ENCODE measurements at places on chromosomes 5 and 9.

GRCh38 chr5:139772089-139772791, 23.4 kb upstream of the PSD2 start:
- no peak for DNase-seq

- peak; percentile 52 for DNase-seq
Observed at GRCh38 chr5:151086905-151087360, 6.1 kb upstream of the TNIP1 start.

DNA sequence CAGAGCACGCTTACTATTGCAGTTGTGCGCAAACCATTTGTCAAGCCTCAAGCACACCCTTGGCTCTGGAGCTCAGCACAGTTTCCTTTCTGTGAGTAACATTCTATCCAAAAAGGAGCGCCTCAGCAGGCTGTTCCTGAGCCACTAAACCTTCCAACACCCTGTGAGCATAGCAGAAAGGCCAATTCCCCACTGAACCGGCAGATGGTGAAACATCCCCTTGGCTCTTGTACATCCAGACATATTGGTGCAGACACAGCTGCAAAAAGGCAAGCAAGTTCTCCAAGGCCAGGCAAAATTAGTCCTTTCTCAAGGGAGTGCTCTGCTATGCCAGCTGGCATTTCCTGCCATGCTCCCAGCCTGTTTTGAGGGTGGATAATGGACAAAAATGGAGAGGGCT, 44.1 kb upstream of the CEMIP2 start:
- DNase-seq = no peak

DNA sequence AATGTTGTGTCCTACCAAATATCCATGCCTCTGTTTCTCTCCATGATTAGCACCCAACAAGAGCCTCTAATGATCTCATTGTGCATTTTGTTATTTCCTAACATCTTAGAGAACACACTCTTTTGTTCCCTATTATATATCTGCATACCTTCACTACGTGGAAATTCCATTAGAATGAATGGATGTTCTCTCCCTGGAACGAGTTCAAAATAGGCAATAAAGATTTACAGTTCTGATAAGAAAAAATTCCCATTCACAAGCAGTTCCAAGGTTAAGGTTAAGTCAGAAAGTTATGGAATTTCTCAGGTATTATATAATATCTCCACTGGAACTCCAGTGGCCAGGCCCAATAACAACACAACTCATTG, 83.7 kb downstream of the TRPM6 start:
- DNase-seq = no peak

GRCh38 chr5:23089286-23089685, 236.1 kb upstream of the CDH12 start:
- DNase-seq = no peak

DNA sequence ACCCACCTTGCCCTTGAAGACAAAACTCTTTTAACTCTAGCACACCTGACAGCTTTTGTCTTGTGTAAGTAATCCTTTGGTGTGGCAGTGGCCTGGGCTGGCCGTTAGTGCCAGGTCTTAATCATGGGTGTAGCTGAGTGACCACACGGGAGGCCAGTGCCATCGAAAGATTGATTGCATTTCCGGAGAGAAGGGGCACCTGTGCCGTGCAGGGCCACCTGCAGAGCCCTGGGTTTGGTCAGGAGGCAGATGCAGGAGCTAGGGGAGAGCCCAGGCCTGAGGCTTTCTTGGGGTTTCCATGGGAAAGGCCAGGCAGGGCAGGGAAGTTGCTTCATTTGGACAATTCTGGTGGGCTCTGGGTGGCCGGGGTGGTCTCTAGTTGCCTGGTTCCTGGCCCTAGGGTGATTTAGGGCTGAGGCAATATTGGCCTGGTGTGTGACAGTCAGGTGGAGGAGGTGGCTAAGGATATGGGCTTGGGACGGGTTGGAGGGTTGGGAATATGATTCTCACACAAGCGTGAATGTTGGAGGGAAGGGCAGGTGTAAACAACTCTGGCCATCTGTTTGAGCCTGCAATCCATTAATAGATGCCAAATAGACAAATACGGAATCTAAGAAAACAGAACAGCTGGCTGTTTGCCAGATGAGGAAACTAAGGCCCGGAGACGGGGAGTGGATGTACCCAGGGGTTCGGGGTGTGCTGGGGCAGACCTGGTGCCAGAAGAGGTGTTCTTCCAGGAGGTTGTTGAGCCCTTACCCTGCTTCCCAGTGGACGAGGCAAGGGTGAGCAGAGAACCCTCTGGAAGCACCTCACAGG, 4.6 kb downstream of the DBH start:
- no peak for DNase-seq

DNA sequence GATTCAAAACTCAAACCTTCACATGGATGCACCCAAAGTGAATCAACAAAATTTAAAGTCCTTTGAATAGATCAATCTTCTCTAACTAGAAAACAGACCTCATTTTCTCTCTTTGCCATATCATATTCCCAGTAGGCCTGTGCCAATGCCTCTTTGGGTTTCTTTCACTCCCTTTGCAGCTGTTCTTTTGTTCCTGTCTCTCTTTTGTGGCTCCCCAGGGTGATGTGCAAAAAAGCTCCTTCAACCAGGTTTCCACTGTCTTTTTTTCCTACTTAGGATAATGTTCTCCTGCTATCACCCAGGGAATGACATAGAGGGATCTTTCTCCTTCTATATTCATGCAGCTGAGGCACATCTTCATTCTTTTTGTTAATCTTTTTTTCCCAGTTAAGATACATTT, 54.6 kb downstream of the MARCHF3 start:
- DNase-seq = no peak

- DNase-seq = no peak
Observed at GRCh38 chr5:135032695-135032998, 1.4 kb downstream of the PITX1 start.

- no peak for DNase-seq
Observed at GRCh38 chr5:160390787-160391696, 8.8 kb downstream of the FAM200C start.

- DNase-seq = no peak
Observed at GRCh38 chr9:35682051-35682450, 7.7 kb downstream of the TPM2 start.

- DNase-seq = no peak
Observed at GRCh38 chr9:656926-657568, 184.4 kb upstream of the DMRT1 start.

- DNase-seq = no peak
Observed at GRCh38 chr9:115195912-115196311, 78.0 kb upstream of the TNC start.

GRCh38 chr5:55691265-55692105, 20.6 kb downstream of the SLC38A9 start:
- DNase-seq = no peak

DNA sequence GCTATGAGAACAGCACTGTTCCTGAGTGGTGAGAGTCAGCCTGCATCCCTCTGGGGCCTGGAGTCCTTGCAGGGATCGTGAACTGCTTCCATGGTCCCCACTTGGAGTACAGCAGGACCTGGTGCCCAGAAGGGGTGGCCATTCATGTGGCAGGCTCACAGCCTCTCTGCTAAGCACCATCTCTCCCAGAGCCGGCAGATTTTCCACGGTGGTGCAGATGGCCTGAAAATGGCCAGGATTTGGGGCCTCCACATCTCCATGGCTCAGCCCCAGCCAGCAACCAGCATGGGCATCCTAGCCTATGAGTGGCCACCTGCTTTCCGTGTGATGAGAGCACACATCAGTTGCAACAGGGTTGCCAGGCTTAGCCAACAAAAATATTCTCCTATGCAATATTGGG, 33.9 kb upstream of the SEMA4D start:
- DNase-seq = no peak

- no peak for DNase-seq
Observed at GRCh38 chr5:76455531-76456133, 52.5 kb downstream of the IQGAP2 start.

GRCh38 chr5:146006470-146007190, 70.3 kb downstream of the SH3RF2 start:
- no peak for DNase-seq

GRCh38 chr5:127410959-127411358, 106.5 kb upstream of the PRRC1 start:
- DNase-seq = no peak

DNA sequence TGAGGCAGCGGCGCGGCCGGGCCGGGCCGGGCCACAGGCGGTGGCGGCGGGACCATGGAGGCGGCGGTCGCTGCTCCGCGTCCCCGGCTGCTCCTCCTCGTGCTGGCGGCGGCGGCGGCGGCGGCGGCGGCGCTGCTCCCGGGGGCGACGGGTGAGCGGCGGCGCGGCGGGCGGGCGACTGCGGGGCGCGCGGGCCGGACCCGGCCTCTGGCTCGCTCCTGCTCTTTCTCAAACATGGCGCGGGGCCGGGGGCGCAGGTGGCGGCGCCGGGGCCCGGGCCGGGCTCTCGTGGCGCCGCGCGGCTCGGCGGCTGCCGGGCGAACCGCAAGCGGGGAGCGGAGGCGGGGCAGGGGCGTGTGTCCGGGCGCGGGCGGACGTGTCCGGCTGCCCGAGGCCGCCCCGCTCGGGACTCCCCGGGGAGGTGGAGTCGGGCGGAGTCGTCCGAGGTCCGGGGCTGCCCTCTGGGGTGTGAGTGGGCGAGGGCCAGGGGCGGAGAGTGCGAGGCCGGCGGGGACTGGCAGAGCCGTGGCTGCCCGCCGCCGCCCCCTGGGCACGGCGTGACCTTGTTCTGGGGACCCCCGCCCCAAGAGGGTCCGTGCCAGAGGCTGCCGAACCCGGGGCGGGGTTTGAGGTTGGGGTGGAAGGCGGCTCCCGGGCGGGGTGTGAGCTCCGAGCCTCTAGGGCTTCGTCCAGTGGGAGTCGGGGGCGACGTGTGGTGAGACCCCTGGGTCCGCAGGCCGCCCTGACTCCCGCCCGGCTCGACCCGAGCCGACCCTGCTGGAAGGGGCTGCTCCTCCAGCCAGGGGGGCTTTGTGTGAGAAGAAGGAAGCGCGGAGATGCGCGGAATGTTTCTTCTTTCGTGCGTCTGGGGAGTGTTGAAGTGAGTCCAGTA, 485 bp downstream of the TGFBR1 start:
- DNase-seq = peak; percentile 29

DNA sequence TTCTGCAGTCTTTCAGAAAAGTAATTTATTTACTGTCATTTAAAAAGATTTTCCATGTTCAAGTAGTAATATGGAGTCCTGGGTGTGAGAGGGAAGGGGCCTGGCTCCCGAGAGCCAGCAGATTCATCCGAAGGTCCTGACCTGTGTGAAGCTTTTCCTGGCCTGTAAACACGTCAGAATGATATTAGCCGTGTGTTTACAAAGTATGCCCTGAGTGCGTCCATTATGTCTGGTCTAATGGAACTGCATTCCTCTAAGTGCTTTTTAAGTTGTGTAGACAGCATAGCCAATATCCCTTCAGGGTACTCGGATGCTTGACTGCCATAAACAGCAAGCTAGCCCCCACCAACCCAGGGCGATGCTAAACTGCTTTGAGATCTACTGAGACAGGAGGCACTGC, 495.2 kb downstream of the AGTPBP1 start:
- DNase-seq = no peak

DNA sequence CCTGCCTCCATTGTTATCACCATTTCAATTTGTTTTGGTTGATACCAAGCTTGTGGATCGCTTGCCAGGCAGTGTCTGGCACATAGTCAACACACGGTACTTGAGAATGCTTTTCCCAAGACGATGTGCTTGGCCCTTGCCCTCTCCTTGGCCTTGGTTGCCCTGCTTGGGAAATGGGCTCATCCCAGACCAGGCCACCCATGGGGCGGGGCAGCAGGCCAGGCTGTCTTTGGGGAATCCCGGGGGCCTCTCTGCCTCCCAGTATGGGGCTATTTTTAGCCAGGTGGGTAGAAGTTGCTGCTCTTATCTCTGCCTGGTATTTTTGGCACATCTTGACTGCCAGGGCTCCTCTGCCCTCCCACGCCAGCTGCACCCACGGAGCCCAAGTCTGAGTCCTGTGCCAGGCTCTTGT, 49.9 kb downstream of the LMX1B start:
- DNase-seq = no peak

- no peak for DNase-seq
Observed at GRCh38 chr9:136857166-136857565, 5.0 kb downstream of the MAMDC4 start.

DNA sequence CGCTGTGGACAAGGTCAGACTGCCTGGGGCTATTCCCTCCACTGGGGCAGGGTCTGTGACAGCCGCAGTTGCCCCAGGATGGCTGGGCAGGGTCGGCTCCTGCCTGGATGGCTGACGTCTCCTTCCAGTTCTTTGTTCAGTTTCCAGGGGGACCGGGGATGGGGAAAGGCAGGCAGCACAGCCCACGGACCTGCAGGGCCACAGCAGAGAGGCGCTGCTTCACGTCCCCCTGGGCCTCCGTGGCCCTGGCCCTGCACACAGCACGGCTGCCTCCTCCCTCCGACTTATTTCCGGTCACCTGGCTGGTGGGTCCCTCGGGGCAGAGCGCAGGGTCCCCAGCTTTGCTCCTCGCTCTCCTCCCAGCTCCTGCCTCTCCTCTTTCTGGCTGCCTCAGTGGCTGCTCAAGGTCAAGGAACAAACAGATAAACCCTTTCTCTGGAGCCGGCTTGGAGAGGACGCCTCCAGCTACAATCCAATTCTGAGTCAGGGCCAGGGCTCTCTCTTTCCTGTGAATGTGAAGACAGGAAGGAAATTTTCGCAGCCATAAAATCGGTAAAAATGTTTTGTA, 169.7 kb downstream of the C9orf50 start:
- DNase-seq = no peak

DNA sequence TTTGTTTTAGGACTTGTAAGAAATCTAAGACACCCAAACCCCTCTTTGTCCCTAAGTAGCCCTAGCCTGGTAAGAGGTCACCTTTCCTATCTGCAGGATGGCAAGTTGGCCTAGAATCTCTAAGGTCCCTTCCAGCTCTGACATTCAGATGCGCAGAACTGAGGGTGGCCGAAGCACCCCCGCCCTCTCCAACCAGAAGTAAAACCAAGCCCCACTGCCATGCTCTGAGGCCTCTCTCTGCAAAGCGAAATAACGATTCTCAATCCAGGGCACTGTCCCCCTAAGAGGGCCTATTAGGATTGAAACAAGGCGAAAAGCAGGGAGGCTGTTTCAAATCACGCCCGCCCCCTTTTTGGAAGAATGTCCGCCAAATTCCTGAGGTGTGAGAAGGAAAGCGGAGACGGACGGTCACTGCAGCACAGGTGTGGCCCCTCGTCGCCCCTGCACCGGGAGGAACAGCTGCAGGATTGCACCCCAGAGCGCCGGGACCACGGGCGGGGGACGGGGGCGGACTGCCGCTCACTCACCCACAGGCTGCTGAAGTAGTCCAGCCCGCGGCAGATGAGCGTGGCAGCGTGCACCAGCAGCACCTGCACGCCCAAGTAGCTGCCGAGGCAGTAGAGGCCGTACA, 824 bp downstream of the TMEM245 start:
- no peak for DNase-seq

GRCh38 chr5:173412566-173412965, 84.4 kb upstream of the STC2 start:
- DNase-seq = no peak

- no peak for DNase-seq
Observed at GRCh38 chr9:38029915-38030638, 39.0 kb downstream of the SHB start.

GRCh38 chr9:91212596-91213243, 149.0 kb downstream of the AUH start:
- no peak for DNase-seq

GRCh38 chr5:117058740-117059139, 484.1 kb upstream of the SEMA6A start:
- DNase-seq = no peak

Data from activated CD4-positive, CD25-positive, alpha-beta regulatory T cell (primary cell).